ENCODE measurements at places on chromosomes 16 and 17.

- no peak for DNase-seq
Measured at GRCh38 chr16:12091569-12092543, 115.3 kb downstream of the SNX29 start.

DNA sequence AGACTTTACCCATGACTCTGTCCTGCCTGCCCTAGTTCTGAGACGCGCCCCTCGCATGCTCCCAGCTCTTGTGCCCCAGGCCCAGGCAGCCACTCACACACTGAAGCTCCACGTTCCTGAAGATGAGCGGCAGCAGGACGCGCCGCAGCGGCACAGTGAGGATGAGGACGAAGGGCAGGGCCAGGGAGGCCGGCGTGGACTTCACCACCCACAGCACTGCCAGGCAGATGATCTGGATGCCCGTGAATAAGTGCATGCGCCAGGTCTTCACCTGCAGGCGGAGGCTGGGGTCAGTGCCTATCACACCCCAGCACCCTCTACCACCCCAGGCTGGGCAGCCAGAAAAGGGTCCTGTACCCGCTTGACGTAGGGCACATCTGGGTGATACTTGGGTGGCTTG lies 16.9 kb downstream of the SLC4A1 start:
- no peak for DNase-seq

DNA sequence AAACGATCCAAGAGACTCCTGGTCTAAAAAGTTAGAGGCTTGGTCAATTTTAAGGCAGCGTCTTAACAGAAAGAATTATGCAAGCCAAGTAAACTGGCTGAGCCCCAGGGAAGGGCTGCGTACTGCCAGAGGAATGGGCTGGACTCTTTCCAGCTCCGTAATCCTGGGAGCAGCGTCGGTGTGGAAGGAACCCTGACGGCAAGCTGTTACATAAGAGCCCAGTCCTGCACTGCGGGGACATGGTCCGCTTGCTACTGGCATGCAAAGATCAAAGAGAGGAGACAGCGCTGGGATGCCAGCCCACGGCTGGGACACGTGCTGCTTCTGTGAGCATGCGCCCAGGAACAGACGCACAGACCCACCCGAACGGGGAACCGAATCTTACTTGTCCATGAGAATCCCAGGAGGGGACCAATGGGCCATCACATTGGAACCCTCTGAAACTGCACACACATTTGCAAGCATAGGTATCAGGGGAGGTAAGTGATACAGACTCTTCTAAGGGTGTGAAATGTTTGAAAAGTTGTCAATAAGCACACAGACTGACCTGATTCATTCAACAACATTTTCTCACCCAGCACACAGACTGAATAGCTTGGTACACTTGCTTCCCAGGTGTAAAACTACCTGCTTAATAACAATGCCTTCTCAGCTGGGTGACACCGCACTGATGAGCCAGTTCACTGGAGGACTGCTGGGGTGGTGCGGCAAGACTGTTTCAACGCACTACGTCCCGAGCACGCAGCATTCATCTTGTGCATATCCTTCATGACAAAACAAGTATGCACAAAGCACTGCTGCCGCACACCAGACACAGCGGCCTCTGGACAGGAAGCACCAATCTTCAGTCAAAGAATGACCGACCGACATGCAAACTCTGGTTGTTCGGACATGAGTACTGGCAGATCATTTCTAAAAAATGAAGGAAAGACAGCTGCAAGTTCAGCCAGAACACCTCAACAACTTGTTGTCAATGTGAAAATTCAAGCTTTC lies 94.9 kb downstream of the ANKRD11 start:
- peak; percentile 98 for DNase-seq

DNA sequence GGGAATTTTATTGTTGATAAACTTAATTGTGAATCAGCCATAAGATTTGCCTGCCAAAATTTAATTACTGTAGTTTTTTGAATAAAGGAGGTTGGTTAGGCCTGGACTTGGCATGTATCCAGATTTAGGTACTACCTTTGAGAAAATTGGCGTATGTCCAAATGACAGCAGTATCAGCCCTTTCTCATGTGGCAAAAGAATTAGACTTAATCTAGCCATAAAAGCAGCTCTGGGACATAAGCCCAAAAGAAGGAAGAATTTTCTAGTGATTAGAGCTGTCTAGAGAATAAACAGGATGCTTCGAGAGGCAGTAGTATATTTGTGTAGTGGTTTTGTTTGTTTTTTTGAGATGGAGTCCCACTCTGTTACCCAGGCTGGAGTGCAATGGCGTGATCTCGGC lies 27.7 kb downstream of the PPM1E start:
- peak; percentile 3 for DNase-seq

DNA sequence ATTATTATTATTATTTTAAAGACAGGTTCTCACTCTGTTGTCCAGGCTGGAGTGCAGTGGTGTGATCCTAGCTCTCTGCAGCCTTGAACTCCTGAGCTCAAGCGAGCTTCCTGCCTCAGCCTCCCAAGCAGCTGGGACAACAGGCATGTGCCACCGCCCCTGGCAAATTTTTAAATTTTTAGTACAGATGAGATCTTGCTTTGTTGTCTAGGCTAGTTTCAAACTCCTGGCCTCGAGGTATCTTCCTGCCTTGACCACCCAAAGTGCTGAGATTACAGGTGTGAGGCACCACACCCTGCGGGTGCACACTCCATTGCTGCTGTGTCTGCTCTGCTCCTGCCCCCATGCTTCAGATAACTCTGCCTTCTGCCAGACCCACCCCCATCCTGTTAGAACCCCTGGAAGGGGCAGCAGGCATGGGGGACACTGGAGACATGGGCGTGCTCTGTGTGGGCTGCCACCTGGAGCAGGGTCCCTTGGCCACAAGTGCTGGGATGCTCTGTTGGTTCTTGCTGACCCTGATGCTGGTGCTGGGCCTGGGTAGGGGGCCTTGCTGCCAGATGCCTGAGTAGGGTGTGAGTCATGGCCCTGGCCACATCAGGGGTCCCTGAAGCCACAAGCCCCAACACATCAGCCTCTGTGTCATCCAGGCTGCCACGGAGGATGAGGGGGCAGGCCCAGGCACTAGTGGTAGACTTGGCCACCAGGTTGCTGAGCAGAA lies 2.6 kb downstream of the GGT6 start:
- DNase-seq: no peak

DNA sequence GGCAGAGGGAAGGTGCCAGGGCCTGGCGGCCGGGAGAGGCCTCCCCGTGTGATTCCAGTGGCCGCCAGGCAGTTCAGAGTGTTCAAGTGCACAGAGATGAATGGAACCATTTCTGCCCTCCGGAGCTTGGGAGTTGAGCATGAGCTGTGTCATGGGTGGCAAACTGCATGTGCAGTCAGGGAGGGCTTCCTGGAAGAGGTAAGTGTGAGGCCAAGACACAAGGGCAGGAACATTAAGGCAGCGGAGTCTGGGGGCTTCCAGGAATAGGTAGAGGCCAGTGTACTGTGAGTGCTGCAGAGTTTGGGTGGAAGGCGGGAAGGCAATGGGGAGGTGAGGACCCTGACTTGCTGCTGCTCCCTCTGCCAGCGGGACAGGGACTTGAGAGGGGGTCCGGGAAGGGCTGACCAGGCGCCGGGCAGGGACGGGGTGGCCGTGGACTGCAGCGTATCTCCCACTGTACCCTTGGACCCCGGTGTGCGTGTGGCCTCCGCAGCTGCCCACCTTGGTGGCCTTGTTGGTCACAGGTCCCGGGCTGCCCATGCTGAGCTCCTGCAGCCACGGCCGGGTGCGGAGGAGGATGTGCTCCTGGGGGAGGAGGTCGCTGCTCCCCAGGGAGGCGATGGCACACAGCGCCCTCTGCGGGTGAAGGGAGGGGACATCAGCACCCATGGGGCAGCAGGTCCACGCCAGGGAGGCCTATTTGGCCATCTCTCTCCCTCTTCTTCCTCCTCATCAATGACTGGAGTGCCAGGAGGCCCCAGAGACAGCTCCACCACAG lies 7.5 kb upstream of the CEP131 start:
- no peak for DNase-seq

DNA sequence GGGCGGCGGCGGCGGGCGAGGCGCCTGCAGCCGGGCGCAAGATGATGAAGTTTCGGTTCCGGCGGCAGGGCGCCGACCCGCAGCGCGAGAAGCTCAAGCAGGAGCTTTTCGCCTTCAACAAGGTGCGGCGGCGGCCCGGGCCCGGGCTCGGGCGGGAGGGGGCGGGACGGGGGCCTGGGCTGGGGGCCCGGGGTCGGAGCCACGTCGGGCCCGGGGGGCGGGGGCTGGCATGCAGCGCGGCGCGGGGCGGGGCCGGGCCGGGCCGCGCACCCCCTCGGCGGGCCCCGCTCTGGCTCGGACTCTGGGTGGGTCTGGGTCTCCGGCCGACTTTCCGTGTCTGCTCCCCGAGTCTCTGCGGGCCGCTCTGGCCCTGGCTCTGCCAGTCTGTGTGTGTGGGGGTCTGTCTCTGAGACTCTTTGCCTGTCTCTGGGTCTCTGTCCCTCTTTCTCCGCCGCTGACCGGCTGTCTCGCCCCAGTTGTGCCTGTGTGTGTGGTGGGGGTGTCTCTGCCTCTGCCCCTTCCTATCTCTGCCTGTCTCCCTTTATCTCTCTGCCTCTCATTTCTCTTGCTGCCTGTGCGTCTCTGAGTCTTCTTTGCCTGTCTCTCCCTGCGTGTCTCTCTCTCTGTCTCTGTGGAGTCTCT lies 328 bp downstream of the LLGL1 start:
- no peak for DNase-seq

GRCh38 chr17:55660178-55660886 lies 62.3 kb downstream of the TMEM100 start:
- peak; percentile 17 for DNase-seq

GRCh38 chr16:54342966-54343365 lies 56.4 kb upstream of the IRX3 start:
- no peak for DNase-seq

DNA sequence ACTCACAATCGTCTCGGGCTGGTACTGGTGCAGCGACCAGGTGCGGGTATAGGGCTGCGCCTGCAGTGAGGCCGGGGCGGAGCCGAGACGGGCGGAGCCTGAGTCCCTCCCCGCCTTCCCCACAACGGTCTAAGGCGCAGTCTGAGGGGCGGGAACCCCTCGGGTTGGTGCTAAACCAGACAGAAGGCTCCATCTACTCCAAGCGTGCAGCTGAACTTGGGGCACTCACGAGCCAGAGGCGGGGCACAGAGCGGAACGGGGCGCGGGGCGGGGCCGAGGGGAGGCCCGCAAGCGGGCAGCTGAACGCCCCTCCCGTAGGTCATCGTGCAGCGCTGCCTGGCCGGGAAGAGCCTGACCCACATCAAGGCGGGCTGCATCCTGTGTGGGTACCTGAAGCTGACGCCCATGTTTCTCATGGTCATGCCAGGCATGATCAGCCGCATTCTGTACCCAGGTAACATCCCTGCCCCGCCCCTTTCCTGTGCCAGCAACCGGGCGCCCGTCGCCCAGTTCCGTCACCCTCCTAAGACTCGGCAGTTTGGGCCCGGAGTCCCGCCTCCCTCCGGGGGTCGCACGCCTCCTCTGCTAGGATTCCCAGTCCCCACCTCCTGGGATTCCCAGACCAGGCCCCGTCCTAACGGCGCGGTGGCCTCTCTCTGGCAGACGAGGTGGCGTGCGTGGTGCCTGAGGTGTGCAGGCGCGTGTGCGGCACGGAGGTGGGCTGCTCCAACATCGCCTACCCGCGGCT lies 5.0 kb downstream of the SLC5A2 start:
- peak; percentile 25 for DNase-seq

- no peak for DNase-seq
Measured at GRCh38 chr17:74351552-74352210, 10.0 kb downstream of the BTBD17 start.

DNA sequence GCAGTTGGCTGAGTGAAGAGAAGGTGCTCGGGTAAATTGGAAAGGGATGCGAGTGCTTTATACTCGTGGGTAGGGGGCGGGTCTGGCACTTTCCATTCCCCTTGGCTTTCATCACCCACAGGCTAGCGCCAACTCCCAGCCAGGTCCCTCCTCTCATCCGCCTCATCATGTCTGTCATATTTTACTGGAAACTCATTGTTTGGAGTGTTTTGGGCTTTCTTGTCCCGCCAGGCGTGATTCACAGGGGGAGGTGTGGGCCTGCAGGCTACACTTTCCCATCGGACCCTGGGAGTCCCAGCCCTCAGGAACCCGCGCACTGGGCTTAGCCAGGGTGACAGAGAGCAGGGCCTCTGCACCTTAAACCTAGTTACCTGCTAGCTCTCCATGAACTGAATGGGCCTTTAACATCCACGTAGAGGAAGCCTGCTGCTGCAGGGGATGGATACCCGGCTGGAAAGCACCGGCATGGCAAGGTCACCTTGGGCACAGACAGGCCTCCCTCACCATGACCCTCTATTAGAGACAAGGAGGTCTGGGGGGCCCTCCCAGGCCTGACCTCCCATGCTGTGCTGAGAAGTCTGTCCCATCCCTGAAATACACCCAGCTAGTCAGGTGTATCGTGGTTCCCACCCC lies at the start of gene KRT14:
Gene KRT14 (minus strand): TSS at position 33 of the 633 bp plus-strand sequence. CDS start 61 bp downstream, outside the sequence.
- DNase-seq: peak; percentile 3

GRCh38 chr16:21033704-21034103 lies 116.9 kb downstream of the DNAH3 start:
- no peak for DNase-seq

DNA sequence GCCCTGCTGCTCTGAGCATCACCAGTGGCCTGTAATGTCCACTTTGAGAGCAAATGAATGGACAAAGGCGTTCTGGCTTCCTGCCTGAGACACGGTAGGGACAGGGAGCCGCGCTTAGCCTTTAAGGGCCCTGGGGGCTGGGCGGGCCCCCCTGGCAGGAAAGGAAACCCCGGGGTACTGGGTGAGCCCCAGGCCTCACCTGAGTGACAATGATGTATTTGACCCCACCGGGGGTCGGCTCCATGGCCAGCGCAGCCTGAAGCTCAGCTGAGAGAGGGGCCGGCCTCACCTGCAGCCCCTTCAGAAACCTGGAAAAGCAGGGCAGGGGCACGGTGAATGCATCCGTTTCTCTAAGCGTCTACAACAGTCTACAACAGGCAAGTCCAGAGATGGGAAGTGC lies 2.2 kb upstream of the CYBA start:
- no peak for DNase-seq

- no peak for DNase-seq
Measured at GRCh38 chr16:65376601-65377000, 254.7 kb upstream of the CDH11 start.
